ENCODE measurements at places on chromosomes 12 and 14.

GRCh38 chr12:69840727-69841126, 15.7 kb downstream of the MYRFL start:
- DNase-seq: no peak

GRCh38 chr14:69299286-69300035, 39.5 kb downstream of the GALNT16 start:
- DNase-seq: peak; percentile 39

GRCh38 chr12:102427543-102427941, 52.8 kb downstream of the IGF1 start:
- DNase-seq: no peak

DNA sequence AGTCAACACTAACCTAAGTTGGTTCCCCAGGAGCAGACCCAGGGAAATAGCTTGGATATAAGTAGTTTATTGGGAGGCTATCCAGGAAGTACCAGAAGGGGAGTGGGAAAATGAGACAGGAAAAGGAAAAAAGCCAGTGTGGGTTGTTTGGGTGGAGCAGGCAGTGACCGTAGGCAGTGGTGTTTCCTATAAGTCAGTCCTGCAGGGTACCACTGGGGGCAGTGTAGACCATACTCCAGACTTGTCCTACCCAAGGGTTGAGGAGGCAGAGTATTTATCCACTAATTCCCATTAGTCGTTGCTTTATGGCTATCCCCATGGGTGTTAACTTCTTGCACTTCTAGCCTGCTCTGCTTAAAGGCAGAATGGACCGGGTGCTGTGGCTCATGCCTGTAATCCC, 6.4 kb upstream of the CCDC60 start:
- DNase-seq: peak; percentile 57

DNA sequence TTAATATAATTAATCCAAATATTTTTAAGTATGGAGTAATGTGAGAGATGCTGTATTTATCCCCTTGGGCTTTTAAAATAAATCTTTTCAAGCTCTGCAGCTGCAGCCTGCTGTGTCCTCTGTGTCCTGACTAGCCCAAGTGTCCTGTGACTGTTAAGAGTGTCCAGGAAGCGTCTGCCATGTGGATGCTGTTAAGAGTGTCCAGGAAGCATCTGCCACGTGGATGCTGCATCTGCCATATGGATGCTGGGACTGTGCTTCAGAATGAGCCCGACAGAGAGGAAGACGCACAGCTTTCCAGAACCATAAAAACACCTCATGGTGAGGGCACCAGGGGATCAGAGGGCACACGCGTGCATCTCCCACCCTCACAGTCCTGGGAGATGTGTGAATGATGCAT, 307.2 kb downstream of the ADGRD1 start:
- no peak for DNase-seq

DNA sequence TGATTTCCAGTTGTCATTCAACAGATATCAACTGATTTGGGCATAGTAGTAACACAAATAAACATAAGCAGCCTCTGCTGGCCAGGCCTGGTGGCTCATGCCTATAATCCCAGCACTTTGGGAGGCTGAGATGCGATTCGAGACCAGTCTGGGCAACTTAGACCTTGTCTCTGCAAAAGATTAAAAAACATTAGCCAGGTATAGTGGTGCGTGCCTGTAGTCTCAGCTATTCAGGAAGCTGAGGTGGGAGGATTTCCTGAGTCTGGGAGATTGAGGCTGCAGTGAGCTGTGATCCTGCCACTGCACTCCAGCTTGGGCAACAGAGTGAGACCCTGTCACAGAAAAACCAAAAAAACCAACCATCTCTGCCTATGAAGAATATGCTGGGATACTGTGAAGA, 7.1 kb downstream of the METAP2 start:
- no peak for DNase-seq

DNA sequence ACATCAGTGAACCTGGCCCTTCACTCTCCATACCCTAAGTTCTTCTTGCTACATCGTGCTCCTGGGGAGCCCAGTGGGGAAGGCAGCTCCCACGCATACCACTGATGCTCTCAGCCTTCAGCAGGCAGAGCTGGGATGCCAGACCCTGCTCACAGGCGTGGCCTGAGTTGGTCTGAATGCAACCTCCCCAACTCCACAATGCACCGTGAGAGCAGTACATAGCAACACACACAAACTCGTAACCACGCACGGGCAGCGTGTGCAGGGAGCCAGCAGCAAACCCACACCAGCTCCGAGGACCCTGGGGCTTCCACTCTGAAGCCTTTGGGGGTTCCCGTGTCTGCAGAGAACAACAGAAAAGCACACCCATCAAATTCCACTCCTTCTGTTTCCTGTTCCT, 37.3 kb downstream of the ANO2 start:
- DNase-seq: no peak

DNA sequence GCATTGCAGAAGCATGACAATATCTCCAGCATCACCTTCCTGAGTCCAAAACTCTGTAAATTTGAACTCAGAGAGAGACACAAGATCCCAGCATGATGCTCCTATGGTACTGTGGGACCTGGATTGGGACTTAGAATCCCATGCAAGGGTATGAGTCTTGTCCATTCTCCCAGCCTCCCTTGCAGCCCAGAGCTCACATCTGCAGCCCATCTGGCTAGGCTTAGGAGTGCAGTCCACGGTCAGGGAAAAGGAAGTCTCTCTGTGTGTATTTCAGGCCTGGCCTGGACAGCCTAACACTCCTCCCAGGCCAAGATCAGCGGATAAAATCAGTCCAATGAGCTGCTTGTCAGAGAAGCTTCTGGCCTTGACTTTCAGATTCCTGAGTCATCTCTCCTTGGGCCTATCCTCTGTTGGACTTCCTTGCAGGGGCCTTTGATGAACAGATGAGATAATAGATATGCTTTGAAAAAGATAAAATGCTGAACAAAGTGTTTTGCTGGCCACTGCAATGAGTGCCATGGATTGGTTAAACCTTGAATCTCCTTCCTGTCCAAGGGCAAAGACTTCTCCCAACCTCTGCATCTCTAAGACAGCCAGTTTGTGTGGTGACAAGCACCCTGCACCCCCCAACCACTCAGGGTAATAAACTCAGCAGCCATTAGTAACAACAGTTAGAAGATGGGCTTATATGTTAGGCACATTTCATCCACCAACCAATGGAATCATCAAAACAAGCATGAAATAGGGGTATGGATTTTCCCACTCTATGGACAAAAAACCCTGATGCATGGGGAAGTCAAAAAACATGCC, 412.8 kb upstream of the TBX3 start:
- DNase-seq: no peak

DNA sequence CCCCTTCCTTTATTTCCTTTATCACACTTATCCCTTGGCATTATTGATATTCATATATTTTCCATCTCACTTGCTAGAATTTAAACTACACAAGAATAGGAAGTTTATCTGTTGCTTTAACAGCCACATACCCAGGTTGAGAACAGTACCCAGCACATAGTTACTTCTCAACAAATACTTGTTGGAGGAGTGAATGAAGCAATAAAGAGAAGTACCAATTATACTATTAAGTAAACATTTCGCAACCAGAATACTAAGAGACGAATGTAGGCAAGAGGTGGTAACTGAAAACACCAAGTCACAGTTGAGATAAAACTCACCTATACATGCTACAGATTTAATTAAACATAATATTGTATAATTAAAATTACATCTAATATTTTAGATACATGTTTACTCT, 110.9 kb downstream of the FSCB start:
- DNase-seq: no peak

- no peak for DNase-seq
Measured at GRCh38 chr14:105070760-105071137, 5.5 kb upstream of the GPR132 start.

- DNase-seq: no peak
Measured at GRCh38 chr14:33589334-33589733, 361.5 kb downstream of the EGLN3 start.

DNA sequence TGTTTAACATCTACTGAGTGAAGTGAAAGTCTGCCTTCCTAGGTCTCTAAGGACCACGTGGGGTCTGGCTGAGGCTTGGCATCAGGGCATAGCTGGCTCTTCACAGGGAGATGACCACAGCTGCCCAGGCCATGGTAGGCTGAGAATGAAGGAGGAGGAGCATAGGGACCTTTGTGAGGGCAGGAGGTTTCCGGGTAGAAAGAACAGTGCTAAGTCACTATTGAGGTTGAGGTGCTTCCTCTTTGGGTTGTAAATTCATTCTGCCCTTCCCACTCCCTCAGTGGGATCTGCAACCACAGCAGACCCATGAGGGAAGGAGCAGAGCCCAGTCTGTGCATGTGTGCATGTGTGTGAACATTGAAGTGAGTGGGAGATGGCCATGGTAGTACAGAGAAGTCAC, 909.6 kb downstream of the VRK1 start:
- no peak for DNase-seq

GRCh38 chr14:77037938-77038568, 9.5 kb upstream of the IRF2BPL start:
- no peak for DNase-seq

DNA sequence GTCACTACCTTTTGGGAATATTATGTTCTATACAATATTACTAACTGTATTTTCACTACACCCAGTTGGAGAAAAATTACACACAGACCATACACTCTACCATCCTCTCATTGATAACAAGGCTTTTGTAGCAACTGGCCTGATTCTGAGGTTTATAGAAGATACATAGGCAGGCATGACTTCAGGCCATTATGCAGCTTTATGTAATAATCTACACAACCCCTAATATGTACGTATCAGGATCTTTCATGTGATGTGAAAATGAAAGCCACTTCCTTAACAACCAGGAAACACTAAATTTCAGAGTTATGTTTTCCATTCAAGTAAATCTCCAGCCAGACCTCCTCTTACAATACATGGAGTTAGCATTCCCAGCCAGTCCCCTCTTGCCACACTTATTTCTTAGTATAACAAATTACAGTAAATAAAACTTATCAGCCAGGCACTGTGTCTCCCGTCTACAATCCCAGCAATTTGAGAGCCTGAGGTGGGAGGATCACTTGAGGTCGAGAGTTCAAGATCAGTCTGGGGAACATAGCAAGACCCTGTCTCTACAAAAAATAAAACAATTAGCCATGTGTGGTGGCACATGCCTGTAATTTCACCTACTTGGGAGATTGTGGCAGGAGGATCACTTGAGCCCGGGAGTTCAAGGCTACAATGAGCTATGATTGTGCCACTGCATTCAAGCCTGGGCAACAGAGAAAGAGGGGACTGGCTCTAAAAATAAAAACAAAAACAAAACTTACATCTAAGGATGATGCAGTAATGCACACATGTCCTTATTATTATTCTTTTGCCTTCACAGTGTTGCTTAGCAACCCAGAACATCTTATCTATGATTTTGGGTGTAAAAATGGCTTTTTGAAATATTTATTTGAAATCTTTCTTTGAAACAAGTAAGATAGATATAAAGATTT, 10.4 kb upstream of the OSBPL8 start:
- DNase-seq: no peak

DNA sequence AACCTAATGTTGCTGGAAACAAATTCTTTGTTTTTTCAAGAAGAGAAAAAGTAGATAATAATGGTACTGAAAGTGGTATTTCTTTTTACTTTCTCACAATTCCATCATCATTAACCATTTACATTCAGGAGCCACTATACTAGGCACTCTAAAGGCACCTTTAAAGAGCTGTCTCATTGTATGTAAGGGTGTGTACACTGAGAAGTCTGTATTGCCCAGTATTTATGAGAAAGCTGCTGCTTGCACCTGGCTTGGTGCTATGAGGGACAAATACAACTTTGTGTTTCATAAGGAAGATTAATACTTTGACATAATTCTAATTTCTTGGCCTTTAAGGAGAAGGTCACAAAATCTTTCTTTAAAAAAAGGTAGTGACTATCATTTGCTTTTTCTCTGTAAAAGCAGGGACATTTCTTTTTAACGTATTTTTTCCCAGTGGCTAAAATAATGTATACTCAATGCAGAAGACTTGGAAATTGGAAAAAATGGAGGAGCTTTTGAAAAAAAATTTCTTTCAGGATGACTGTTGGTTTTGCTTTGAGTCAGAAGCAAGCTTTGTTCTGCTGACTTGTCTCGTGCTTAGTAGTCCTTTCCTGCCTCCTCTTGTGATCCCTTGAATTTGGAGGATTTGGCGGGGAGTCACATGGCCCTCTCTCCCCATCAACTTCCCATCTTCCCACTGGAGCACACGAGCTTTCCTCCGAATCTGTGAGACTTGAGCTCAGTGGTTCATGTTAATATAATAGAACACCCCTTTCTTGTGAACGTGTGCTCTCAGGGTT, 50.1 kb downstream of the RASSF3 start:
- DNase-seq: no peak

DNA sequence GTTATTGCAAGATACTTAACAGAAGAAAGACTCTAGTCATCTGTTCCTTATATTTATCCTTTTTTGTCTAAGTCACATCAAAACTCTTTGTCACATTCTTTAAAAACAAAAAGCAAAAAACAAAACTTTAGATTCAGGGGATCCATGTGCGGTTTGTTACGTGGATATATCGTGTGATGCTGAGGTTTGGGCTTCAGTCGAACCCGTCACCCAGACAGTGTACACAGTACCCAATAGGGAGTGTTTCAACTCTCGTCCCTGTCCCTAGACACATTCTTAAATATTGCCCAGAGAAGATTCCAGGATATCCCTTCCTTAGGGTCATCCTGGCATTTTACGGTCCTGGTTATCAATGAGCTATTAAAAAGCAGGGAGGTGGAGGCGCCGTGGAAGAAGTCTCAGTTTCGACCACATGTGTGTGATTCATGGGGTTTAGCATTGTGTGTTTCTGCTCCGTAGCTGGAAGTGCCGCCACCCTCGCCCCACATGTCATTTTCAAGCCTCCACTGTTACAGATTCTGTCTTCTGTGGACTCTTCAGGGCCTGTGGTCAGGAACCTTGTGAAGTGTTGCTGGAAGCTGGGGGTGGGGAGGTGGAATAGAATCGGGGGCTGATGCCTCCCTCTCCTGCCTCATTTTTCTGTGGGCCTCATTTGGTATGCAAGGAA, 19.9 kb downstream of the CCND2 start:
- DNase-seq: no peak

- DNase-seq: no peak
Measured at GRCh38 chr12:18719922-18720510, 17.8 kb downstream of the PLCZ1 start.

- no peak for DNase-seq
Measured at GRCh38 chr14:62301911-62302310, 539.7 kb downstream of the SNAPC1 start.

DNA sequence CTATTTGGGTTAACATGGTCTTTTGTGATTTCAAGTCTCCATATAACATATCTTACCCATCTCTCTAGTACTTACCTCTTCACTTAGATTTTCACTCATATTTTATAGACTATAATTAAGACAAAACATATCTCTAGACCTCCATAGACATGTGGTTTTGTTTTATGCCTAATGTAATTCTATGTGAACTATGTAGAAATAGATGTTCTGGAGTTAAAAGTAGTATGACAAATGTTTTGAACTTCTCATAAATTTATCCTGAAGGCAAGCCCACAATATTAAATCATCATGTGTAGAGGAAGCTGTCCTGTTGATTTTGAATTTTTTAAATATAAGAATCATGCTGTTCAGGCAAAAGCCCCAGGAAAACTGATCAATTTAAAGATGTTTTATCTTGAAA, 169.2 kb downstream of the SYT1 start:
- no peak for DNase-seq

Measured in HEK293T (cell line).